ENCODE measurements at places on chromosomes 16 and 17.

- no peak for DNase-seq
Observed at GRCh38 chr16:12833926-12834325, 30.2 kb upstream of the CPPED1 start.

GRCh38 chr17:81331527-81332043, 36.5 kb upstream of the SLC38A10 start:
- peak; percentile 44 for DNase-seq

GRCh38 chr16:72829846-72830775, 217.8 kb downstream of the ZFHX3 start:
- DNase-seq = no peak

GRCh38 chr17:73307130-73307529, 4.7 kb downstream of the CDC42EP4 start:
- DNase-seq = no peak

GRCh38 chr16:1325261-1325660, 8.2 kb upstream of the BAIAP3 start:
- DNase-seq = no peak

- peak; percentile 28 for DNase-seq
Observed at GRCh38 chr16:3780570-3780969, 63.2 kb upstream of the TRAP1 start.

DNA sequence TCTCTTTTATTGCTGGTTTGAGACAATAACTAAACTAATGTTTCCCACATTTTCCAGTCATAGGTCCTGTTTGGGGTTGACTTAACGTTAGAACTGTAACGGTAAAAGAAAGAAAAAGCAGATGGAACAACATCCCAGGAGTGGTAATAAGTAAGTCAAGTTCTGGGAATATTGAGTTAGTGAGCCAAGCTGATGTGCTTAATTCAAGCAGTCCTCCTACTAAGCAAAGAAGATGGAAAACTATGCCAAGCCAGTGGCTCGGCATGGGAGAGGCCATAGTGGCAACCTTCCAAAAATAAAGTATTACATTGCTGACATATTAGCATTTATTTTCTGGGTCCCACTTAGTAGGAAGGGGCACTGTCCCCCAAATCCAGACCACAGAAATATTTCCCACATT, 161.7 kb upstream of the CDH5 start:
- DNase-seq = no peak

DNA sequence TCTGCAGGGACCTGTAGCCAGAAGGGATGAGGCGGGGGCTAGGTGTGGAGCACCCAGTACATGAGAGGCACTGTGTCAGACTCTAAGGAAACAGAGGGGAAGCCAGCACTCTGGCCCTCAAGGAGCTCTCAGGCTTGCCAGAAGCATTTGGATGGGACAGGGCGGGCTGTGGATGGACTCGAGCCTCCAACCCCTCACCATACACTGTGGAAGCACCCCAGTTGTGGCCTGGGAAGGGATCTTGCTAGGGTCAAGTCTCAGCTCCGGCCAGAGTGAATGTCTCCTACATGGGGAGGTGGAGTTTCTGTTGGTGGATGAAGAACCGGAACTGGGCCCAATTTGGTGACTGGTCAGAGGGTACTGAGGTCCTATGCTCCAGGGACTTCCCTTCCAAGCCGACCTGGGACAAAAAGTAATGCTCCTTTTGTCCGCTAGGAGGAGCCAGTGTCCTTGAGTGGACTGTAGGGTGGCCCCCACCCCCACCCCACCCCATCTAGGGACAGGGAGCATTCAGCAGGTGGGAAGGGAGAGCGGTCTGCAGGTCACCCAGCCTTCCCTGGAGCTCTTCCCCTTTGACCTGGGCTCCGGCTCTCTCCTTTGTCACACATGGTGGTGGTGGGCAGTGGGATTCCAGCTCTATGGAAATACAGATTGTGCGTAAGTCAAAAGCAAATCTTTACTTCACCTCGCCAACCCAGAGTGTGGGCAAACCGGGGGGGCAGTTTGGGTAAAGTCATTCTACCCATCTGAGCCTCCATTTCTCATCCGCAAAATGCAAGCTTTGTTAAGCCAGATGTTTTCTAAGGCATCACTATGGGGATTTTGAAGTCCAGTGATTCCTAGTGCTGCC, 20.4 kb upstream of the PHB1 start:
- peak; percentile 69 for DNase-seq

GRCh38 chr17:34166352-34166751, 88.7 kb upstream of the CCL2 start:
- no peak for DNase-seq

- DNase-seq = no peak
Observed at GRCh38 chr17:37779554-37779953, 34.7 kb upstream of the HNF1B start.

DNA sequence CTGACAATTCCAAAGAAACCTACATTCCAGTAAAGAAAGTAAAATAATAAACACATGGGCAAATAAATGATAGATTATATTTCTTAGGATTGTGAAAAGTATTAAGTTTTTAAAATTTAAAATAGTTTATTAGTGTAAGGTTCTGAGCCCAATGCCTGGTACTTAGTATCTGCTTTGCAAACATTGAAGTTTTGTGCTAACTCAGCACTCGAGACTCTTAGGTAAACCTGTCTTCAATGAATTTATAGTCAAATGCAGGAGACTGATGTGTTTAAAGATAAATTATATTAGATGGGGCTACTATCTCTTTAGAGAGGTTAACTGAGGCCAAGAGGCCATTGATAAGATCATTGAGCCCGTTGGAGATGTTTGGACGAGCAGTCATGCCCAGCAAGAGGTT, 138.3 kb upstream of the SALL1 start:
- DNase-seq = no peak

DNA sequence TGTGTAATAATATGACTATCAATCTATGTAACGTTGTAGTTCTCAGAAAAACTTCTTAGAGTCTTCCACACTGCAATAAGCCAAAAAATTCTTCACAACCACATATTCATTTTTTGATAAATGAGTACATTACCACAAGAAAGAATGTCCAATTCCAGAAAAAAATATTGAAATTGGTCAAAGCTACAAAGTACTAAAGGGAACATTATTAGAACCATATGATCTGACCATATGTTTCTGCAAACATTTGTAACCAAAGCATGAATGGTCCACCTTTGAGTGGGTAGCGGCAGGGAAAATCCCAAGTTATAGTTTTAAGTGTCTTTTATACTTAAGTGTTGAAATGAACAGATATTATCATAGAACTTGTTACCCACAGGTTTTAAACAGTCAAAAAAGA, 71.7 kb upstream of the NACA2 start:
- no peak for DNase-seq

GRCh38 chr17:6195123-6195522, 124.9 kb downstream of the WSCD1 start:
- no peak for DNase-seq

GRCh38 chr17:66670206-66670605, 164.7 kb upstream of the CACNG5 start:
- DNase-seq = no peak

DNA sequence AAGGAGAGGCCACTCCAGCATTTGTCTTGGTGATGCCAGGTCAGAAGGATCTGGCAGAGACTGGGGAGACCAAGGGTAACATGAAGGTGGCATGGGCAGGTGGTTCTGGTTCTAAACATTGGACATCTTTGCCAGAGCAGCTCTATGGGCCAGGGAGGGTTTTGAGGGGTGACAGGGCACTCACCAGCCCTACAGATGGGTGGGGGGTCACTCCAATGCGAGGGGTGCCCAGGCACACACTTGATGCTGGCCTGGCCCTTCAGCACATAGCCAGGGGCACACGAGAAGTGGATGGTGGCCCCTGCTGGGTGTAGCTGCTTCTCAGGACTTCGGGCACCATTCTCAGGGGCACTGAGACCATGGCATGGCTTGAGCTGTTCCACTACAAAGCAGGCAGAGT, 5.5 kb upstream of the PHF12 start:
- DNase-seq = no peak

GRCh38 chr16:51497541-51498211, 346.6 kb upstream of the SALL1 start:
- peak; percentile 5 for DNase-seq

GRCh38 chr17:9225305-9226101, 204.2 kb downstream of the NTN1 start:
- no peak for DNase-seq

- DNase-seq = no peak
Observed at GRCh38 chr16:64425381-64425780, 696.5 kb downstream of the CDH11 start.

- DNase-seq = no peak
Observed at GRCh38 chr16:1761751-1762150, 9.6 kb downstream of the NME3 start.

DNA sequence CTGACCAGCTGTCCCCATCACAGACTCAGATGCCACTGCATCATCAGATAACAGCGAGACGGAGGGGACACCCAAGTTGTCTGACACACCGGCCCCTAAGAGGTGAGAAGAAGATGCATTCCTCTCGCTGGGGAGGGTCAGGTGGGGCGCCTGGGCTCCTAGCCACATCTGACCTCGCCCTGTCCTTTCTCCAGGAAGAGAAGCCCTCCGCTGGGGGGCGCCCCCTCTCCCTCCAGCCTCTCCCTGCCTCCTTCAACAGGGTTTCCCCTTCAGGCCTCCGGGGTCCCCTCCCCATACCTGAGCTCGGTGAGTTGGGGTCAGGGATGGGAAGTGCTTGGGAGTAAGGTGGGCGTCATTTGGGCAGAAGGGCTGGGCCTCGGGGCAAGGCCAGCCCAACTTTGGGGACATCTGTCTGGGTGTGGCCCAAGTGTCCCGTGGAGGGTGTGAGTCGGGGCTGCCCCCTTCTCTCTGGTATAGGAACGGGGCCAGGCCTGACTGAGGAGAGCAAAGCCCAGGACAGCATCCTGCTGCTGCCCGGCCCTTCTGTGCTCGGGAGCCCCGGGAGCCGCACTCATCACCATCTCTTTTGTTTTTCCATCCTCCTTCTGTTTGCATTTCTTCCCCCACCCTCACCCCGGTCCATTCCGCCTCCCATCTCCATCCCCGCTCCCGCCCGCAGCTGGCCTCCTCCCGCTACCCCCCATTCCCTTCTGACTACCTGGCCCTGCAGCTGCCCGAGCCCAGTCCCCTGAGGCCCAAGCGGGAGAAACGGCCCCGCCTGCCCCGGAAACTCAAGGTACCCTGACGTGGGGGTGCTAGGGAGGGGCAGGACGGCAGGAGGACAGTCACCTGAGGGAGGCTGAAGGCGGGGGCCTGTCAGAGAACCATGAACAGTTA, 4.9 kb downstream of the INO80E start:
- DNase-seq = no peak

GRCh38 chr17:62822080-62822904, 14.2 kb upstream of the MARCHF10 start:
- DNase-seq = no peak

DNA sequence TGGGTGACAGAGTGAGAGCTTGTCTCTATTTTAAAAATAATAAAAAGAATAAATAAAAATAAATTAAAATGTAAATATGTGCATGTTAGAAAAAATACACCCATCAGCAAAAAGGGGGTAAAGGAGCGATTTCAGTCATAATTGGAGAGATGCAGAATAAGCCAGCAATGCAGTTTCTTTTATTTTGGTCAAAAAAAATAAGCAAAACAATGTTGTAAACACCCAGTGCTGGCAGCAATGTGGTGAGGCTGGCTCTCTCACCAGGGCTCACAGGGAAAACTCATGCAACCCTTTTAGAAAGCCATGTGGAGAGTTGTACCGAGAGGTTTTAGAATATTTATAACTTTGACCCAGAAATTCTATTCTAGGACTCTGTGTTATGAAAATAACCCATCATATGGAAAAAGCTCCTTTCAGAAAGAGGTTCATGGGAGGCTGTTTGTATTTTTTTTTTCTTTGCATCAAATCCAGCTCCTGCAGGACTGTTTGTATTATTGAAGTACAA, 8.5 kb downstream of the STH start:
- no peak for DNase-seq

- DNase-seq = no peak
Observed at GRCh38 chr17:64947152-64947551, 27.9 kb upstream of the LRRC37A3 start.

DNA sequence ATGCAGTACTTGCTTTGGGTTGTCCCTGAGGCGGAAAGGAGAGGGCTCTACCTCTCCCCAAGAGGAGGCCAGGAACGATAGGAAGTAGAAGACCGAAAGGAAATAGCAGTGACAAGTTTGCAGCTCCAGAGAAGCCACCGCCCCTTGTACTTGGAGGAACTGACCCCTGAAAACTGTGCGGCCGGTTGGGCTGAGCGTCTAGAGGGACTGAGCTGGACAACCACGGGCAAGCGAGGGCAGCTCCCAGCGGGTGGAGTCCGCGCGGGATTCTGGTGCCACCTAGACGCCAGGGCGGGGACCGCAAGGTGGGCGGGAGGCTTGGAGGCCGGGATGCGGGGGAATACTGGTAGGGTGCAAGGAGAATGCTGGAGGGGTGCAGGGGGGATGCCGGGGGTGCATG, 1.3 kb upstream of the SLC6A4 start:
- DNase-seq = no peak

GRCh38 chr16:84443166-84443802, 61.2 kb downstream of the MEAK7 start:
- DNase-seq = no peak

- no peak for DNase-seq
Observed at GRCh38 chr16:57533431-57534336, 2.7 kb downstream of the CCDC102A start.

GRCh38 chr16:15739950-15740349, 89.9 kb downstream of the NDE1 start:
- DNase-seq = no peak

DNA sequence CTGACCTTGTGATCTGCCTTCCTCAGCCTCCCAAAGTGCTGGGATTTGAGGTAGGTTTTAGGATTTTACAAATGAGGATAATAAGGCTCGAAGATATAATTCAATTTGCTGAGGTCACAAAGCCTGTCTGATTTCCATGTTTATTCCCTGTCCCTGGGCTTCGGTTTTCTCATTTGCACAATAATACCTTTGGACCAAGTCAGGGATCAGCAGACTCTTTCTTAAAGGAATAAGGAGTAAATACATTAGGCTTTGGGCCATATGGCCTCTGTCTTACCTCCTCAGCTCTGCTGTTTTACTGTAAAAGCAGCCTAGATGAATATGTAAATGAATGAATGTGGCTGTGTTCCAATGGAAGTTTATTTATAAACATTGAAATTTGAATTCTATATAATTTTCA, 442.8 kb downstream of the HS3ST4 start:
- no peak for DNase-seq

GRCh38 chr16:5175266-5175665, 77.7 kb upstream of the EEF2KMT start:
- DNase-seq = no peak
